NCI-H2227 treated with DMSO at 0.1 percent for 48 hours (cell line): ENCODE measurements at places on chromosomes 3 and 15.

- DNase-seq: no peak
Measured at GRCh38 chr3:144771381-144771870, 799.8 kb downstream of the DIPK2A start.

- DNase-seq: no peak
Measured at GRCh38 chr15:83592370-83593040, 61.4 kb upstream of the ADAMTSL3 start.

- DNase-seq: no peak
Measured at GRCh38 chr3:11076711-11077110, 77.6 kb upstream of the HRH1 start.

DNA sequence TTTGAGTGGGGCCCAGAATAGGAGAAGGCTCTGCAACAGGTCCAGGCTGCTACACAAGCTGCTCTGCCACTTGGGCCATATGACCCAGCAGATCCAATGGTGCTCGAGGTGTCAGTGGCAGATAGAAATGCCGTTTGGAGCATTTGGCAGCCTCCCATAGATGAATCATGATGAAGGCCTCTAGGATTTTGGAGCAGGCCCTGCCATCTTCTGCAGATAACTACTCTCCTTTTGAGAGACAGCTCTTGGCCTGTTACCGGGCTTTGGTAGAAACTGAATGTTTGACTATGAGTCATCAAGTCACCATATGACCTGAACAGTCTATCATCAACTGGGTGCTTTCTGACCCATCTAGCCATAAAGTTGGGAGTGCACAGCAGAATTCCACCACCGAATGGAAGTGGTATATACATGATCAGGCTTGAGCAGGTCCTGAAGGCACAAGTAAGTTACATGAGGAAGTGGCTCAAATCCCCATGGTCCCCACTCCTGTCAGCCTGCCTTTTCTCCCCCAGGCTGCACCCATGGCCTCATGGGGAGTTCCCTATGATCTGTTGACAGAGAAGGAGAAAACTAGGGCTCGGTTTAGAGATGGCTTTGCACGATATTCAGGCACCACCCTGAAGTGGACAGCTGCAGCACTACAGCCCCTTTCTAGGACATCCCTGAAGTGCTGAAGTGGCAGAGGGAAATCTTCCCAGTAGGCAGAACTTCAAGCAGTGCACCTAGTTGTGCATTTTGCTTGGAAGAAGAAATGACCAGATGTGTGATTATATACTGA is 971.4 kb downstream of the MCTP2 start:
- no peak for DNase-seq

DNA sequence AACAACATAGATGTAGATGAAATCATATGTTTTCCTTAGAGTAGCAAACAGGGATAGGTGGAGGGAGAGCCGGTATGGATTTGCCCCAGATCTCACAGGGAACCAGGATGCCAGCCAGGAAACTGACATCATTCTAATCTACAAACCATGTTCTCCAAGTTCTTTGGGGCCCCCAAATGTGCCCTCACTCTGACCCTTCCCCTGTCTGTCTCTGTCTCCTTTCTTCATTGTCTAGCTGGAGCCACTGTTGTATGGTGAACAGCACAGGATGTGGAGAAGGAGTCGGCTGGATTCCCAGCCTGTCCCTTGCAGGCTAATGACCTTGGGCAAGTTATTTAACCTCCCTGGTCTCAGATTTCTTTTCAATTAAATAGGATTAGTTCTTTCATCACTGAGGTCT is 962 bp downstream of the ATP13A5 start:
- DNase-seq: no peak

GRCh38 chr3:15333099-15333955 is 941 bp upstream of the SH3BP5 start:
- no peak for DNase-seq

DNA sequence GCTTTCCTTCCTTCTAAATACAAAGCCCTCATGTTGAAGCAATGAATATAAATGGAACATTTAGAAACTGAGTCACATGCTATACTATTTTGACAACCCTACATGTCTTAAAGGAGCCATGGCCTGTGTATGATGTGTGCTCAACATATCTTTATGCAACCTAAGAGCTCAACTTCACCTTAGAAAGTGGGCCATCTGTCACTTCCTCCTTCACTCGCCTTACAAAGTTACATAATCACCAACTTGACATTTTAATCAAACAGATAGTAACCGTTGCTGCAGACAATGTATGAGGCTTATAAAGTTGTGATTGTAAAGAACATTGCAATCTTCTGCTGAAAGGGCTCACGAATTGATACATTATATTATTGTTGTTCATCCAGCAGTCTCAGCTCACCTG is 163.6 kb downstream of the SERPINI1 start:
- DNase-seq: no peak

DNA sequence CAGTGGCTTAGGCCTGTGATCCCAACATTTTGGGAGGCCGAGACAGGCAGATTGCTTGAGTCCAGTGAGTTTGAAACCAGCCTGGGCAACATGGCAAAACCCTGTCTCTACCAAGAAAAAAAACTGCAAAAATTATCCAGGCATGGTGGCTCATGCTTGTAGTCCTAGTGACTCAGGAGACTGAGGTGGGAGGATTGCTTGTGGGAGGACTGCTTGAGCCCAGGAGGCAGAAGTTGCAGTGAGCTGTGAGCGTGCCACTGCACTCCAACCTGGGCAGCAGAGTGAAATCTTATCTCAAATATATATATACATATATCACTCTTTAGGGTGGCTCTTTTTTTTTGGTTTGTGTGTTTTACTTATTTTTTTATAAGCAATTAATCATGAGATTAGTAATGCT is 83.7 kb upstream of the WDR72 start:
- DNase-seq: no peak
